CD4-positive, alpha-beta T cell treated with Interleukin-15 for 4 hours (primary cell): ENCODE measurements at places on chromosomes 16 and 17.

- DNase-seq, result no peak
Observed at GRCh38 chr16:66223176-66223780, 143.2 kb upstream of the CDH5 start.

DNA sequence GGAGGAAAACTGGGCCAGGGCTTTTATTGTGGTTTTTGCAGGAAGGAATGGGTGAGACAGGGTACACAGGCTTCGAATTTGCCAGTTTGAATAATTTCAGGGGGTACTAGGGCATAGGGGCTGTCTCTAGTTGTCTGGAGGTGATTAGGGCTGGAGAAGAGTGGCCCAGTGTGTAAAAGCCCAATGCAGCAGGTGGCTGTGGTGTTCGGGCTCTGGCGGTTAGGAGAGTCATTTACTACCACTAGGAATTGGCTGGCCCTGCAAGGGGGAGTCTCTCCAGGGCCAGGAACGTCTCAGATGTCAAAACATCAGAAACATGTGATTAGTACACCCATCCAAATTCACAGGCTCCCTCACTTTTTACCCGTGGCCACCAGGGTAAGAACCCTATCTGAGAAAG lies 50.3 kb downstream of the GINS3 start:
- DNase-seq, result no peak

- no peak for DNase-seq
Observed at GRCh38 chr16:72173997-72174396, 2.0 kb upstream of the PMFBP1 start.

- DNase-seq, result no peak
Observed at GRCh38 chr16:54265575-54266107, 20.9 kb downstream of the IRX3 start.

DNA sequence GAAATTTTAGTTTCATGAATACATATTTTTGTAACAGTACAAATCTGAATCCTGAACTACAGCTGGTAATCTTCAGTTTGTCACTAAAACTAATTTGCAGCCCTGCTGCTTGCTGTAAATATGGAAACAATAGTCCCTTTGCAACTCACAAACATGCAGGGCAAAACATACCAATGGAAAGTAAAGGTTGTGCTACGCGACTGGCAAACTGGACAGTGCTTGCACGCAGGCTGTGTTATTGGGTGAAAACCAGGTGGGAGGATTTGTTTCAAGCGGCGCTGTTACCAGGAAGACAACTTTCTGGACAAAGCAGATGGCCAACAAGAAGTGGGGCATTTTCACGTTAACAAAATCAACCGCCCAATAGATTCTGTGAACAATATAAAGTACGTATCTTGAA lies 93.5 kb downstream of the CDYL2 start:
- no peak for DNase-seq

DNA sequence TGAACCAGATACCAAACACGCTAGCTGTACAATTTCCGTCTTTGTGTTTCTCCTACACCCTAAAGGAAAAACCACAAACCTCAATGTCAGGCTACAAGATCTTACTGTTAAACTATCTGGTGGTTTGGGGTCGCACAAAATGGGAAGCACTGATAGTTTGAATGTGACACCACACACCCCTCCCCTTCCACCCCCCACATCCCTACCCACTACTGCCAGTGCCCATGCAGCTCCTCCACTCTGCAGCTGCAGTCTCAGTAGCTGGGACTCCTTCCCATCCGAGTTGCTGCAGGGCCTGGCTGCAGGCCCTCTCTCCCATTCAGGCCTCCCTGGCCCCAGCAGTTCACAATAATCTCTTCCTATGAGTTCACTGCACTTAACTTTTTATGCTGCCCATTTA lies 18.4 kb downstream of the TRAP1 start:
- no peak for DNase-seq

DNA sequence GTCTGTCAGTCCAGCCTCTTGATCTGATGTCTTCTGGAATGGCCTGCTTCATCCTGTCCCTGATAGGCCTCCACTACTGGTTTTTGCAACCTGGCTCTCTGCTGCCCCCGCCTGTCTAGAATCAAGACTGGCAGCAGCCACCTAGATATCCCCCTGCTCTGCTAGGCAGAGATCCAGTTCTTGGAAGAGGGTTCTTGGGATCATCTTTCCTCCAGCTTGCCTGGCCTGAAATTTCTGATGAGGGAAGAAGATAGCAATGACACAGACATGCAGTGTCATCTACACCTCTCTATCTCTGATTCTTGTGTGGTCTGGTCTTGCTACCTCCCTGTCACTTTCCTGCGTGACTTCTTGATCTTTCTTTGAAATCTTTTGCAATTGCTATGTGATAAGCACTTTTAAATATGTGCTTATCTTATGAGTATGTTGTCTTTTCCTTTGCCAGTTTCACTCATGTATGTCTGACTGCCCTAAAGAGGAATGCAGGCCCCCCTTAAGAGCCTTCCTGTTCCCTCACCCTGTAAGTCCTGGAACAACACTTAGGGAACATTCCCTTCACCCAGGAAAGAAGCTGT lies 20.3 kb upstream of the NFATC3 start:
- peak; percentile 82 for DNase-seq

DNA sequence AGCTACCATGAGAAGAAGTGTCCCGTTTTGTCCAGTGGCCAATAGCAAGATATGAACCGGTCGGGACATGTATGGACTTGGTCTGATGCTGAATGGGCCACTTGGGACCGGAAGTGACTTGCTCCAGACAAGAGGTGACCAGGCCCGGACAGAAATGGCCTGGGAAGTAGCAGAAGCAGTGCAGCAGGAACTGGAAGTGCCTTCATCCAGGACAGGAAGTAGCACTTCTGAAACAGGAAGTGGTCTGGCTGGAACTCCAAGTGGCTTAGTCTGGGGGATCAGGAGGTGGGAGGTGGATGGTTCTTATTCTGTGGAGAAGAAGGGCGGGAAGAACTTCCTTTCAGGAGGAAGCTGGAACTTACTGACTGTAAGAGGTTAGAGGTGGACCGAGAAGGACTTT lies 5.3 kb downstream of the EFNB3 start:
- DNase-seq, result no peak

DNA sequence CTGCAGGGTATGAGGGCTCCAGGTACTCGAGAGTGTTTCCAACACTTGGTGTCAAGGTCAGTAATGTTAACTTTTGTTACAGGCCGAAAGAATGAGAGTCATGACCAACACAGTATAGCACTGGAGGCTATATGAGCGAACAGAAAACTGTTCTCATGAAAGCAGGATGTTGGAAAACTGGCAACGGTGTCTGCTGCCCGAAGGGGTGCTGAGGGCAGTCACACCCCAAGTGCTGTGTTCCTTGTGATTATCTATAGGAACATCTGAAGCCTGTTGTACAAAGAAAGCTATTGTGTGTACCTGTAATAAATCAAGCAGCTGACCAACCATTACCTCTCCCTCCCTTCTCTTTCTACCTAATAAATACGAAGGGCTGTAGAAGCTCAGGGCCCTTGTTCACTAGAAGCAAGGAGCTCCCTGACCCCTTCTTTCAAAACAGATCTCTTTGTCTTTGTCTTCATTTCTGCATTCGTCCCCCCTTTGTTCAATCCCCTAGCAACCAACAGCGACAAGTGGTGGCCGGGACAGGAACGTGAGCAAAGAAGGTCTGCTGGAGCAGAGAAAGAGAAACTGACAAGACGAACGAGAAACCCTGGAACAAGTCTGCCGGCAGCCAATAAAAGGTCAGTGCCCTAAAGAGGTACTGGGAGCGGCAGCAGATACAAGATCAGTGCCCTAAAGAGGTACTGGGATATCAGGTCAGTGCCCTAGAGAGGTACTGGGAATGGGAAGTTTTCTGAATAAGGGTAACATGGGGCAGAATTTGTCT lies 7.6 kb downstream of the CD300LD start:
- DNase-seq, result no peak

- no peak for DNase-seq
Observed at GRCh38 chr17:79159926-79160325, 85.3 kb downstream of the ENGASE start.

DNA sequence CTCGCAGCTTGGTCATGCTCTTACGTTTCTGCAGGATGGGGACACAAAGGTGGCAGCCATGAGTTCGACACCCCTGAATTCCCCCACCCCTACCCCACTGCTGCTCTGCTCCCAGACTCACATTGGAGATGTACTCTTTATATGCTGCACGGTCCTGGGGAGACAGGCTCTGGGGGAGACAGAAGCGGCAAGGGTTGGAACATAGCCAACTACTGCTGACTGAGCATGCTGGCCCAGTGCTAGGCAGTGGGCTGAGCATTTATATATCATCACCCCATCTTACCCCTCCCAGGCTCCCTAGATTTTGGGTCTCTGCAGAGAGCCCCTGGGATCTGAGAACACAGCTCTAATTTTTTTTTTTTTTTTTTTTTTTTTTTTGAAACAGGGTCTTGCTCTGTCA lies 8.1 kb upstream of the ATXN7L3 start:
- DNase-seq, result no peak

DNA sequence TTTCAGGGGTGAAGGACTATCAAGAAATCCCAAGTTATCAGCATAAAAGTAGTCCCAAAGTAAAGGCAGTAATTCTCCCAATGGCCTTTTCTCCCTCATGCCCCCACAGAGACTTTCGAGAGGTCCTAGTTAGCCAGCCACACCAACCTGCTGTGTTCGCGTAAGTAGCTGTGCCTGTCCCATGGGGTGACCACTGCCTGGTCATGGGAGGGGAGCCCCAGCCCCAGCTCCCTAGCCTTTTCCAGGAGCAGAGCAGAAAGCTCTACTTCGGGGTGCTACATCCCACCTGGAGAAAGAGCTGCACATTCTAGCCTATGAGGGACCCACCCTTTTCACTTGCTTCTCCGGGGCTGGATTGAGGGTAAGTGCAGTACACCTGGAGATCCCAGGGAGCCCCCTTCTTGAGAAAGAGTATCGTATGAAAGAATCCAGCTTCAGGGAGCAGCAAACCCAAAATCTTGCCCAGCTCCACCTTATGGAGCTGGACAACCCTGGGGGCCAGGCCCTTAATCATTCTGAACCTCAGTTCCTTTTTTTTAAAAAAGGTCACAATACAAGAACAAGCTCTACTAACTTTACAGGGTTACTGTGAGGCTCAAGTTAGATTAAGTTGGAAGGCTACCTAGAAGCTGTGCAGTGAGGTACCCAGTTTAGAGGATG lies 8.6 kb upstream of the SOST start:
- DNase-seq, result no peak

GRCh38 chr17:31696703-31697325 lies 162.2 kb downstream of the COPRS start:
- DNase-seq, result no peak

DNA sequence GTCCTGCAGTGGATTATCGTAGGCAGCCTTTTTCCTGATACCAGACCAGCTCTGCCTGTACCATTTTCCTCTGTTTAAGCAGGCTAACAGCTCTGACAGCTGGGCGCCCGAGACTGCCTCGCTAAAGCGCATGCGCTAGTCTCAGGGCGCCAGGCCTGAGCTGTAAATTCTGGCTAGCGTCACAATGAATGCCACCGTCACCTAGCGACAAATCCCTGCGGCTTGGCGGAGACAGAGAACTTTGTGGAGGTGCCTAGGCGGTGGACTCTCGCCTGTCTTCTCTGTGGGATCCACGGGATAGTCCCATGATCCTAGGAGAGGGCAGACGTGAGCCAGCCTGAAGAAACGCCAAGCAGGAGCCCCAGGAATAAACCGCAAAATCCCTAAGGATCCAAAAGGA lies 573.9 kb downstream of the KCNJ18 start:
- no peak for DNase-seq

DNA sequence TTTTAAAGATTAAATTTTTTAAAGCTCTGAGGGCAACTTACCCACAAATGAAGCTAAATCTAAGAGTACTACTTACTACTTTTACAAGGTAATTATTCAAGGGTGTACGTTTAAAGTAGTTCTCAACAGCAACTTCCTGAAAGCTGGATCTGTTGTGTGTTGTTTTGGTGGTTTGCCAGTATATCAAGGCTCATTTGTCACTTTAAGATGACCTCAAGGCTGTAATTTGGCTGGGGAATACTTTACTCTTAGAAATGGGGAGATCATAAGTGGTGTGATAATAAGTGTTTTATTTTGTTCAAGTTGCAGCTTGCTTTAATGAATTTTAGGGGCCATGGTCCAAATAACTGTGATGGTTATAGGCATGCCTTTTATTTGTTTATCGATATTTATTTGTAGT lies 30.4 kb downstream of the AP2B1 start:
- no peak for DNase-seq

GRCh38 chr16:17683281-17683680 lies 212.5 kb upstream of the XYLT1 start:
- no peak for DNase-seq

DNA sequence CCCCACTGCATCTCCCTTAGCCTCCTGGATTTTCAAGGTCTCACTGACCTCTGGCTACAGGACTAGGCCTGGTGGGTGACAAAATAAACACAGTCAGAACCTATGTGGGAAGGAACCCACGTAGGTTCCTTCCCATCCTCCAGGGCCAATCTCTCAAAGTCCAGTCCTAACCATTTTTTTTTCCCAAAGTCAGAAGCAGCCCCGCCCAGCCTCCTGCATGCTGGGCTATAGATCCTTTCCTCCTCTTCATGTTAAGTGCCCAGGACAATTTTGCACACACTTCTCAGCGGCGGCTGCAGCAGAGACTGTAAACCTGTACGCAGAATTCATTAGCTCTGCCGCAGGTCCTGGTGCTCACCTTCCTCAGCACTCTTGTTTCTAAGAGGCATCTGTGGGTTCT lies 285.8 kb downstream of the NPIPA8 start:
- DNase-seq, result no peak

- DNase-seq, result no peak
Observed at GRCh38 chr16:88017587-88018101, 66.4 kb downstream of the BANP start.

- no peak for DNase-seq
Observed at GRCh38 chr16:53523126-53523804, 20.3 kb upstream of the AKTIP start.

DNA sequence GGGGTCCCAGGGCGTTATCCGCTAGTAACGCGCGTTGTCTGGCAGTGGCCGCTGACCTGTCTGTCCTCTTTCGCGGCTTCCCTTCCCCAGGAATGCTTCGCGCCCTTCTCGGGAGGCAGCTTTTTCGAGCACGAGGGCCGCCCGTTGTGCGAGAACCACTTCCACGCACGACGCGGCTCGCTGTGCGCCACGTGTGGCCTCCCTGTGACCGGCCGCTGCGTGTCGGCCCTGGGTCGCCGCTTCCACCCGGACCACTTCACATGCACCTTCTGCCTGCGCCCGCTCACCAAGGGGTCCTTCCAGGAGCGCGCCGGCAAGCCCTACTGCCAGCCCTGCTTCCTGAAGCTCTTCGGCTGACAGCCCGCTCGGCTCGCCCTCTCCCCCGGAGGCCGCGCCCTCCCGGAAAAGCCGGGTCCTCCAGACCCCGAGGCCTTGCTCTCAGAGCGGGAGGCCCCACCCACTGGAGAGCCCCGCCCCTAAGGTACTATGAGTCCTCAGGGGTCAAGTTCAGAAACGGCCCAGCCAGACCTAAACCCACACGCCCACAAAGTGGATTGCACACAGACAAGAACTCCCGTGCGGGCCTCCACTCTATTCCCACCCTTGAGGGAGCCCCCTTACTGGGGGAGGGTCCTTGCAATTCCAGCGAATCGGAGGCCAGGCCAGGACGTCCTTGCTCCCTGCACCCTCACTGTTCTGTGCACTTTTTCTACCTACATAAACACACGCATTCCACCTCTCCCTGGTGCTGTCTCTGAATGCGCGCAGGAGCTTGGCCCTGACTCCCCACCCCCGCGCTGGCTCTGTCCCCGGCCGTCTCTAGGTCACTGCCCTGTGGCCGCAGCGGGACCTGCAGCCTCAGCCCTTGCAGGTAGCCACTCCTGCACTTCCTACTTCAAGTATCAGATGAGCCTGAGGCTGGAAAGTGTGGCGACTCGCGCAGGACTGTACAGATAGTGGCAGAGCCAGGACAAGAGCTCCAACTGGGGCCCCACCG lies 5.4 kb upstream of the SLC5A2 start:
- peak; percentile 13 for DNase-seq
